ENCODE measurements at places on chromosomes 2 and 18. TPM values are rescaled to one million over a fixed set of nuclear protein-coding genes. Genes with fewer than 3 reads are reported as not detected.

DNA sequence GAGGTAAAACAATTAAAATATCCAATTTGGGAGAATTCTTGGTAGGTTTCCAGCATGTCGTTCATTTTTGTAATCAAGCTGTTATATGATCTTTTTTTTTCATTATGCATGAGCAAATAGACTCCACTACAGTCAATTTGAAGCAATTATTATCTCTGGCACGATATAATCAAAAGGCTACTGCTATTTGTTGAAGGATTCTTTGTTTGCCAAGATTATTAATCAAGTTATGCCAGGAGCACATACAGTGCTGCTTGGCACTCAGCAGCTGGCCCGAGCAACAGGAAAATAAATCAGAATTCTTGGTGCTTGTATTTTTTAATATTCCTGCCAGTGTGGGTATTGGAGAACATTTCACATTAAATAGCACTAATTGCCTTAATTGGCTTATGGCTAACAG is 279.5 kb downstream of the RND3 start:
- no peak for DNase-seq

DNA sequence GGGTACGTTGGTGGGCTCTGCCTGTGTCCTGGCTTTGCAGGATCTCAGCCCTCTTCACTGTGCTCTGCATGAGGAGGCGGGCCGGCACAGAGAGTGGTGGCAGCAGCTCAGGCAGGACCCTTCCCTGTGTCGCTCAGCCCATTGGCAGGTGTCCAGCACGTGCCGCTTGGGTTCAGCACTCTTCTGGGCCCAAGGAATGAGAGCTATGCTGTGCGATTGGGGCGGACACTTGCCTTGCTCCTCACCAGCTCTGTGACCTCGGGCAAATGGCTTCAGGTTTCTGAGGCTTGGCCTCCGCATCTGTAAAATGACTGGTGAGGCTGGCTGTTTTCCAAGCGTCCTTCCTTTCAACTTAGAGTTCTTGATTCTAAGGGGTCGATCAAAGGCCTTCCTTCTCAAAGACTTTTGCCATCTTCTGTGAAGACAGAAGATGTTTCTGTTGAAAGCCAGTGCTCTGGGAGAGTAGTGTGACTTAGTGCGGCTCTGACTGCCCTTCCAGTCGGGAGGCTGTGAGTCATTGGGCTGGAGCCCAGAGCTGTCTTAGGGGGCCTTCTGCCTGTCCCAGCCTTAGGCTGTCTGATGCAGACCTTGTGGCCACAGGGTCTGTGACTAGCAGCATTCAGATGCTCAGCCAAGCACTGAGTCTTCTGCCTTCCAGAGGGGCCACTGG is 35.6 kb downstream of the GLI2 start:
- peak; percentile 92 for DNase-seq

DNA sequence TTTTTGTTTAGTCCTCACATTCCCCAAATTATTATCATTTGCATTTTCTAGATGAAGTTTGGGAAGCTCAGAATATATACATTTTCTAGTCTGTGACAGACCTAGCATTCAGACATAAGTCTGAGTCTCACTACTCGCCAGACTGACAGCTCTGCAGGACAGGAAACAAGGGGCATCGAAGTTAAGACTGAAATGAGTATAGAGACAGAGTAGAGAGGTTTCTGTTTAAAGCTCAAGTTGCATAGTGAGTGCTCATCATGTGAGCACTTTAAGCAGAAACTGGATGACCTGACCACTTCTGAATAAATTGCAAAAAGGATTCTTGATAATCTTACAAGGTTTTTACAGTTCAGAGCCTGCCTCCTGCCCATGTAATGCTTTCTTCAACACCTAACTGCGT is 1.1 kb downstream of the HADHB start:
- DNase-seq = peak; percentile 15

DNA sequence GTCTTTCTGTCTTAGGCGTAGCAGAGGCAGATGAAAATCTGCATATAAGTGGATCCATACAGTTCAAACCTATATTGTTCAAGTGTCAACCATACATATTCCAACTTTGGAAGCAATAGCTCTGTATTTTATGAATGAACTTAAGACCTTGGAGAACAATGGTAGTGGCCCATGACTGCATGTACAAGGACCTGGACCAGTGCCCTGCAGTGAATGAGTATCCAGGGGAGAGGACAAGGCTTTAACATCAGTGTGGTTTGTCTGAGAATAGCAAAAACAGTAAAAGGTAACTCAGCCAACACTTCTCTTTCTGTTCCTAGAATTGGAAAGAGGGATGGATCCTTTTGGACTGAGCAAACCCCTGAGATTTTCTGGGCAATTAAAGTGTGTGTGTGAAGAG is 230.8 kb upstream of the LINC00305 start:
- DNase-seq = no peak

GRCh38 chr18:70489986-70490933 is 201.4 kb downstream of the SOCS6 start:
- DNase-seq = peak; percentile 71

GRCh38 chr2:172878260-172878659 is 142.6 kb downstream of the RAPGEF4 start:
- peak; percentile 31 for DNase-seq

DNA sequence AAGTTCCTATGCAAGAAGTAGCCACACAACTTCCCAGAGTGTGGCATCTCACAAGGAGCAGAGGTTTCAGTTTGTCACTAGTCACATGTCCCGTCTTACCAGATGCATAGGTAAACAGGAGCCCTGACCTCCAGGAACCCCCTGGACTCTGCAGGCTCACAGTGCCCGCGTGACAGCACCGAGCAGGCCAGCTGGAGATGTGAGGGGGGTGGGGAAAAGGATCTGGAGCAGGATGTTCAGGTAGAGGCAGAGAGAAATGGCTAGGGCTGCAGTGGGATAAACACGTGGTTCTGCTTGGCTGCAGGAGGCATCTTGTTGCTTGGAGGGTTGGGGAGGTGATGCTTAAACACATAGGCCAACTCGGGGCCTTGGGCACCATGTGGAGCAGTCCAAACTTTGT is 54.2 kb downstream of the IMPA2 start:
- DNase-seq = no peak

GRCh38 chr18:77617694-77618093 is 368.0 kb downstream of the GALR1 start:
- no peak for DNase-seq

DNA sequence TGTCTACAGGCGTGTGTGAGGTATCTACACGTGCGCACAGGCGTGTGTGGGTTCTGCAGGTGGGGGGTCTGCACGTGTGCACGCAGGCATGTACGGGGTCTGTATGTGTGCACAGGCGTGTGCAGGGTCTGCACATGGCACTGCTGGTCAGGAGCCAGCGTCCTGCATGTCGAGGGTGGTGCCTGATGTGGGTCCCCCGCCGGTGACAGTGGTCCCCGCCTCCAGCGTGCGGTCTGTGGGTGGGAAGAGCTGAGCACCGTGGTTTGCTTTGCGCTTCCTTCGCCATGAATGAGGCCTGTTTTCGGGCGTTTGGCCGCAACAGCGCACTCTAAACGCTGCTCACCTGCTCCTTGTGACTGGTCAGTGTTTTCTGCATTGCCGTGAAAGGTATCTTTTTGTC is 57.2 kb downstream of the CTDP1 start:
- DNase-seq = no peak

GRCh38 chr18:40917056-40917455 is 1038.0 kb upstream of the PIK3C3 start:
- no peak for DNase-seq

DNA sequence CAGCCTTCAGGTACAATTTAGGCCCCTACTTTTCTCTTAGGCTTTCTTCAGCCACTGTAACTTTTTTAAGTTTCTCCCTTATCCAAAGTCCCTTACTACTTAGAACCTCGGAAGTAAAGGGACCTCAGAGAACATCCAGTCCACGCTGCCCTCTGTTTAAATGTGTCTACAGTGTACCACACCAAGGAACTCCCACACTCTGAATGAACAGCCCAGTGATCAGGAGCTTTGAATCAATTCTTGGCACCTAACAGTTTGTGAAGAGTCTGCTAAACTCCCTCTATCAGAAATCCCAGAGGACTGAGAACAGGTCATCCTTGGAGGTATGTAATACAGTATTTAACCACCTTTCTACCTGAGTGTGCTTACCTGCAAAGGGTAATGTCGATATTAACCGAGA is 11.6 kb upstream of the MALT1 start:
- no peak for DNase-seq

- DNase-seq = peak; percentile 79
These were observed 6.3 kb downstream of the TNFAIP6 start for GRCh38 chr2:151363709-151364108.

DNA sequence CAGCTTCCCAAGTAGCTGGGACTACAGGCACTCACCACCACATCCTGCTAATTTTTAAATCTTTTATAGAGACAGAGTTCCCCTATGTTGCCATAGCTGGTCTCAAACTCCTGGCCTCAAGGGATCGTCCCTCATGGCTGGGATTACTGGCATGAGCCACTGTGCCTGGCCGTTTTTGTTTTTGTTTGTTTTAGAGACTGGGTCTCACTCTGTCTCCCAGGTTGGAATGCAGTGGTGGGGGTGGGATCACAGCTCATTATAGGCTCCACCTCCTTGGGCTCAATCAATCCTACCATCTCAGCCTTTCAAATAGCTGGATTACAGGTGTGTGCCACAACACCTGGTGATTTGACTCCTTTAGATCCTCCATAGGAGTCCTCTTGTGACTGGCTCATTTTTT is 19.5 kb upstream of the ZDBF2 start:
- DNase-seq = no peak

- DNase-seq = no peak
These were observed 43.7 kb downstream of the PTPN2 start for GRCh38 chr18:12840382-12840781.

- DNase-seq = no peak
These were observed 919.3 kb upstream of the CDH2 start for GRCh38 chr18:29096079-29096770.

PPM1G gene
- 146 TPM for total RNA-seq

SALL3 gene
- total RNA-seq = not detected

TRIM43 gene
- total RNA-seq = not detected

SLC16A14 gene
- total RNA-seq = 0.49 TPM

SERPINB4 gene
- total RNA-seq = not detected

HNRNPLL gene
- total RNA-seq = 45.0 TPM

HOXD12 gene
- not detected for total RNA-seq

USP40 gene
- 40.2 TPM for total RNA-seq

SIX3 gene
- not detected for total RNA-seq

All from fibroblast of the aortic adventitia (primary cell).